ENCODE measurements at places on chromosomes 1 and 21.
A peak's percentile ranks its signal among the peaks of the same experiment; 100 is the strongest.

- DNase-seq: no peak
Measured at GRCh38 chr21:32886339-32886738, 114.8 kb upstream of the PAXBP1 start.

- DNase-seq: peak; percentile 61
Measured at GRCh38 chr1:109963864-109964263, 20.7 kb upstream of the AHCYL1 start.

GRCh38 chr21:35057428-35057827 lies 8.3 kb upstream of the RUNX1 start:
- DNase-seq: no peak

- no peak for DNase-seq
Measured at GRCh38 chr21:19608101-19608621, 1204.6 kb upstream of the TMPRSS15 start.

DNA sequence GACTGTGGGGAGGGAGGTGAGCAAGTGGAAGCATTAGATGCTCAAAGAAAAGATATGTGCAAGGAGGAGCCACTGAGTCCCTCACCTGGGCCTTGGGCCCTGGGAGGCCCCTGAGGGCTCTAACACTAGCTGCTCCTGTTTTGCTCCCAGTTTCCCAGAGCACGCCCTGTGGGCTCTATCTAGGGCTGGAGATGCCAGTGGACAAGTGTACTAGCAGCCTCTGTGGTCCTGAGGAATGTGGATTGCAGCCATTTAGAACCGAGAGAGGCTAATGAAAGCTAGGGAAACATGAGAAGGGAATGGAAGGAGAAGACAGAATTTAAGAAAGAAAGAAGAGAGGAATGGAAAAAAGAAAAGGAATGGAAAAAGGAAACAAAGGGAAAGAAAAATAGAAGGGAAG lies 10.0 kb upstream of the TBX15 start:
- no peak for DNase-seq

GRCh38 chr1:64492424-64492823 lies 22.5 kb downstream of the CACHD1 start:
- no peak for DNase-seq

DNA sequence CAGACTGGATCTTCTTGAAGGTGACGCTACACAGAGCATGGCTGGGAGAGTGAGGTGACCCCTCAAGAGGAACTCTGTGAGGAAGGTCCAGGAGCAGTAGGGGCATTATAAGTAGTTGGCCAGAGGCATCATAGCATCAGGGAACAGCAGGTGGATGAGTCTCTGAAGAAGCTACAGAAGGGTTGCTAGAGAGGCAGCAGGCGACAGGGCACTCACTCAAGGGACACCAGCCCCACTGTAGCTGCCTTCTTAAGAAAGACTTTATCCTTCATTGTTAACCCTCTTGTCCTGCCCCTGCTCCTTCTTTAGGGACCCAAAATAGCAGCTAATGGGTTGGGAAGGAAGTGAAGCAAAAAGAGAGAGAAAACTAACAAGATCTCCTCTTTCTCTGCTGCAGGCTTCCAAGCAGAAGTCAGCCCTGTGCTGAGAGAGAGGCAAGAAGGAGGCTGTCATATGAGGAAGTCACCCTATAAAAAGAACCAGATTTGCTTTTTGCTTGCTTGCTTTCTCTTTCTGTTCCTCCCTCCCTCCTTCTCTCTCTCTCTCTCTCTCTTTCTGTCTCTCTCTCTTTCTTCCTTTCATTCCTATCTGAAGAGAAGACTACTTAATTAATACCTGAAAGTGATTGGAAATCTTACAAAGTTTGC lies 7.7 kb upstream of the CD5L start:
- DNase-seq: no peak

- no peak for DNase-seq
Measured at GRCh38 chr1:169563650-169564049, 22.6 kb downstream of the F5 start.

GRCh38 chr1:182210417-182210816 lies 148.9 kb upstream of the ZNF648 start:
- no peak for DNase-seq

DNA sequence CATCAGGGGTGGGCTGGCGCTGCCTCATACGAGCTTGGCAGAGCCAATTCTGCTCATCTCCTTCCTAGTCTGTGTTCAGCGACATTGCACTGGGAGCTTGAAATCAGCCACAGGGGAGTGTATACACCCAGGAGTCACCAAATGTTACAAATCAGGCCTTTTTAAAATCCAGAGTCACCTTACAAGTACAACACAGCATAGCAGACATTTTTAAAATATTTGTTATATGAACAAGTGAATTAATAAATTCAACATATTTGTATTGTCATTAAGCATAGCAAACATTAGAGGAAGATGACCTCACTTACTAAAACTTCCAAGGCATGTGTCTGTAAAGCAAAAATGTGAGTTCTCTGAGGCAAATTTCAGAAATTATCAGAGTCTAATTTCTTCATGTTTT lies 210.0 kb downstream of the HLX start:
- DNase-seq: peak; percentile 40

DNA sequence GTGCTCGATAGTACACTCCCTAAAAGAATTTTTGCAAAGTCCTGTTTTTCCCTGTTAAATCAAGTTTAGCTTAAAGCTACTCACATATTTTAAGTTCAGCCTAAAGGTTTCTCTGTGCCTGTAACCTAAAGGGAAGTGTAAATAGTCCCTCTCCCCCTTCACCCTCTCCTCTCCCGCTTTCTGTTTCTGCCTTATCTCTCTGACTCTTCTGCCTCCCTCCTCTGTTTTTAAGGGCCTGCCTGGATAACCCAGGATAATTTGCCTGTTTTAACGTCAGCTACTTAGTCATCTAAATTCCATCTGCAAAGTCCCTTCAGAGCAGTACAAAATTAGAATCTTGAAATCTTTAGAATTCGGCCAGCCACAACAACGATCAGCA lies 92.6 kb downstream of the NID1 start:
- DNase-seq: peak; percentile 73

DNA sequence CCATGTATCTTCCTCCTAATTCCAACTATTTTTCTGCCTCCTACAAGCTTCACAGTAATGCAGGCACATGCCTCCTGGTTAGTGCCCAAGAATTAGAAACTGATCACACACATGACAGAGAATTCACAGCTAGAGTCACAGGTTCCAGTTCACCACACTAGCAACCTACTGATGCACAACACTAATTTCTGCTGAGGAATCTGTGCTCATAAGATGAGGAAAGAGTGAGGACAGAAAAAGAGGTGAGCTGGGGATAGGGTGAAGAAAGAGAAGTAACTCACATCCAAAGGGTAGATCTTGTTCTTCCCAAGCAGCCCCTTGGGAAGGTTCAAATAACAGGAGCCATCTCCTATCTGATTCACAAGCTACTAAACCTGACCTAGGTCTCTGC lies 61.3 kb downstream of the PUM1 start:
- DNase-seq: no peak

GRCh38 chr1:9455487-9456234 lies 83.6 kb upstream of the SLC25A33 start:
- peak; percentile 59 for DNase-seq

DNA sequence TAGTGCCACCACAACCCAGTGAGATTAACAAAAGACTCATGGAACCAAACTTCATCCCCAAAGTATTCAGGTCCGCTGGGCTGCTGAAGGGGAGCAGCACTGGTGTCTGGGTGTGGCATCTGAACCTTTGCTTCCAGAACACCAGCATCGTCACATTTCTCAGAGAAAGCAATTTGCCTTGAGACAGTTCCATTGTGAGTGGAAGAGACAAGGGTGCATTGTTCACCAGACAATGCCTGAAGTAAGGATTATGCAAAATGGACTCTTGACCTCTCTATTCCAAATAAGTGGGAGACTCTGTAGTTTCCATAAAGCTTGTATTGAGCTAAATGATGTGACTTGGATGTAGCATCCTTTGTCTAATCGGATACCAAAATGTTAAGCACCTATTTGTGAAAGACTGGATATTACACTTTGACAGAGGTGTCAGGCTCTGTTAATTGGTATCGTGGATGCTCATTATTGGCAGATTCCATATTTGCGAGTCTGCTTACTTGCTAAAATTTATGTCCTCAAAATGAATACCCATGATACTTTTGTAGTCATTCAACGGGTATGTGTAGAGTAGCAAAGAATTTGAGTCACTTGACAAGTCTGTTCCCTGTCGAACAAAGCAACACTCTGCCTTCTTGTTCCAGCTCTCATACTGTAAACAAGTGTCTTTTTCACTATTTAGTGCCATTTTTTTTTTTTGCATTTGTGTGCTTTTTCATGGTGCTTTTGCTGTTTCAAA lies 75.6 kb downstream of the MRPS6 start:
- DNase-seq: no peak

DNA sequence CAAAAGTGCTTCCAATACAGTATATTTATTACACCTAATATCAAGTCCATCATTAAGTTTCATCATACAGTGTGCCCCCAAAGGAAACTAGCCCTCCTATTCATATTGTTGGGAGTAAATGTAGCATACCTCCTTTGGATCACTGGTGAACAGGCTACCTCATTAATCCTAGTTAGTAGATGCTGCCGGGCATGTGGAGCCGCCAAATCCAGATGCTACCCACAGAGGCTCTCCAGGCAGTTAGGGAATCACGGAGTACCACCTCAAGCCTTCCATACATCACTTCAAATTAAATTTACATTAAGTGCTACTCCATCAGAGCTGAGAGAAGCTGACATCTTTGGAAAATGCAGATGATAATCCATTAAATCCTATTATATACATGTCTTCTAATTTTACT lies 121.7 kb upstream of the FOXD3 start:
- no peak for DNase-seq

DNA sequence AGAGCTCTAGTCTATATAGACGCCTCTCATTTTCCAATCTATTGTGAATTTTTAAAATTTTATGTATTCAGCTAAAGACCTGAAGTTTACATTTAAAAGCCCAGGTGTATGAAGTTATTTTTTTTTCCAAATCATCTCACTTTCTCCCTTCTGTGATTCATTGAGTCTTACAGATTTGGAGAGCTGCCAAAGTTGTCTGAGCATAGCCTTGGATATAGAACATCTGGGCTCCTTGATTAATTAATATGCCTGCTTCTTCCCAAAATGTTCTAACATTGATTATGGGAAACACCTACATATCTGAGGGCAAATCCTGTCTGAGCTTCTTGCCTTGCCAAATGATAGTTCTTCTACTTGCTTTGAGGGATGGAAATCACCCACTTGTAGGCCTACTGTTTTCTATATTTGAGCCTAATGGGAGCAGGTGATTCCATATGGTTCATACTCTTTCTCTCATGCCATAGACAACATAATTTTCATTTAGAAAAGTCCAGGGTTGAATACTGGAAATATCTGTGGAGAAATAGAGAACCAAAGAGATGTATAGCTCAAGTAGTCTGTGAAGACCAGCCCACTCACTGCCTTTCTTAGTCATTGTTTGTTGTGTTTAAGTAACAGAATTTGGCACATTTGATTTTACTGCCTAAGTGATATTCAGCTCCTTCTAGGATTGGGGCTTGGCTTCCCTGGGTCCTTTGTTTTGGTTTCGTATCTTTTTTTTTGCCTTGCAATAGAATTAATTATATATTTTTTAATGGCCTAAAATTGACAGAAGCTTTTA lies 46.2 kb downstream of the MACF1 start:
- DNase-seq: peak; percentile 37

DNA sequence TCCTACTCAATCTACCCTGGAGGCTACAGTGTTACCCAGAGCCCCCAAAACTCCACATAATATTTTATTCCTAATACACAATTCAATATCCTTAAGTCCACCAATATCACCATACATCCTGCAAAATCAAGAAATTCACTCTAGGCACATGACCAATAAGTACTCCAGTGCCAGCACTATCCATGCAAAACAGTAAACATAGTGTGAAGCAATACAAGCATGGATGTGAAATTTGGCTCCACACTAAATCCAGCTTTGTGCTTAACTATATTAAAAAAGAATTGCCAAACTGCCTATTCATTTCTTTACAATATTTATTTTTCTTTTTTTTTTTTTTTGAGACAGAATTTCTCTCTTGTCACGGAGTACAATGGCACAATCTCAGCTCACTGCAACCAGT lies 3.0 kb upstream of the MEAF6 start:
- no peak for DNase-seq

DNA sequence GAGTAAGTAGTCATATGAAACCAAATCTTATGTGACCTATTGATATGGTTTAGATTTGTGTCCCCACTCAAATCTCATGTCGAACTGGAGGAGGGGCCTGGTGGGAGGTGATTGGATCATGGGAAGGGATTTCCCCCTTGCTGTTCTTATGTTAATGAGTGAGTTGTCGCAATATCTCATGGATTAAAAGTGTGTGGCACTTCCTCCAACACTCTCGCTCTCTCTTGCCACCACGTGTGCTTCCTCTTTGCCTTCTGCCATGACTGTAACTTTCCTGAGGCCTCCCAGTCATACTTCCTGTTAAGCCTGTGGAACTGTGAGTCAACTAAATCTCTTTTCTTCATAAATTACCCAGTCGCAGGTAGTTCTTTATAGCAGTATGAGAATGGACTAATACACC lies 241.2 kb downstream of the RGS7 start:
- DNase-seq: no peak

DNA sequence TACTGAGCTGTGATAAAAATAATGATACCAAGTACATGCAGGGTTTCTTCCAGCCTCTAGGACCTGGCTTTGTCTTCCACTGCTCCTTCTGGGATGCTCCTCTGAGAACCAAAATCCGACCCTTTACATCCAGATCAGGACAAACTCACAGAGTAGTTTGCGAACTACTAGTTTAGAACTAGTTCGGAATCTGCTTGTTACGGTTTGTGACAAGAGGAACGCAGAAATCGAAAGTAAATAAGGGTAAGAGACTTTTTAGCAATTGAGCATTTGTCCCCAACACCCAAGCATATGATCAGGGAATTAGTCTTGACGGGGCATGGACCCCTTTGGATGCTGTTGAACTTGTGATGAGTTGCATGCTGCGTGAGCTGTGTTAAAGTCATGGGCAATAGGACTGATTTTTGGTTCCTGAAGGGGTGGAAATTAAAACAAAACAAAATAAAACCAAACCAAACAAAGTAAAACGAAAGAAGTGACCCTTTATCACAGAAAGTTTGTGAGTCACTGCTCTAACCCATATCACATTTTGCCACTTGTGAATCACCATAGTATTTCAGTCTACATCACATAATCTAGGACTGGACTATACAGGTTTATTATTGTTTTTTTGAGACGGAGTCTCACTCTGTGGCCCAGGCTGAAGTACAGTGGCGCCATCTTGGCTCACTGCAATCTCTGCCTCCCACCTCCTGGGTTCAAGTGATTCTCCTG lies 35.7 kb upstream of the ERRFI1 start:
- peak; percentile 55 for DNase-seq

- DNase-seq: no peak
Measured at GRCh38 chr1:111593403-111594305, 25.9 kb upstream of the RAP1A start.

DNA sequence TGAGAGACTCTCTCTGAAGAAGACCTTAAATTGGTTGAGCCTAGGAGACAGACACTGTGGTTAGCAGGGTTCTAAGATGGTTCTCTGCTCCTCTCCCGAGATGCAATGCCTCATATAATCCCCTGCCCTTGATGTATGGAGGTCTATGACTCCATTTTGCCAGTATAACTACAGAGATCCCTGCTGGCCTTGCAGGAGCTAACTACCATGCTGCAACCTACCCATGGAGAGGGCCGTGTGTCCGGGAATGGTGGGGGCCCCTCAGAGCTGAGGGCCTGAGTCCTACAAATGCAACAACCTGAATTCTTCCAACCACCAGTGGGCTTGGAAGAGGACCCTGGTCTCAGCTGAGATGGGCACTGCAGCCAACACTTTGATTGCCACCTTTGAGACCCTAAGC lies 388.0 kb downstream of the SETD4 start:
- no peak for DNase-seq

- DNase-seq: no peak
Measured at GRCh38 chr21:21397464-21397863, 399.3 kb downstream of the NCAM2 start.
